ENCODE measurements at places on chromosomes 12 and 14. TPM values are rescaled to one million over a fixed set of nuclear protein-coding genes. Genes with fewer than 3 reads are reported as not detected.

The GLIPR1L1 gene
- total RNA-seq, result not detected

The NCAPD2 gene
- 41.5 TPM for total RNA-seq

The LRP1-AS gene
- not detected for total RNA-seq

The ATXN7L3B gene
- total RNA-seq, result 40.9 TPM

The GPATCH2L gene
- 107 TPM for total RNA-seq

- no peak for DNase-seq
Measured at GRCh38 chr14:84826294-84826693, 703.6 kb upstream of the FLRT2 start.

DNA sequence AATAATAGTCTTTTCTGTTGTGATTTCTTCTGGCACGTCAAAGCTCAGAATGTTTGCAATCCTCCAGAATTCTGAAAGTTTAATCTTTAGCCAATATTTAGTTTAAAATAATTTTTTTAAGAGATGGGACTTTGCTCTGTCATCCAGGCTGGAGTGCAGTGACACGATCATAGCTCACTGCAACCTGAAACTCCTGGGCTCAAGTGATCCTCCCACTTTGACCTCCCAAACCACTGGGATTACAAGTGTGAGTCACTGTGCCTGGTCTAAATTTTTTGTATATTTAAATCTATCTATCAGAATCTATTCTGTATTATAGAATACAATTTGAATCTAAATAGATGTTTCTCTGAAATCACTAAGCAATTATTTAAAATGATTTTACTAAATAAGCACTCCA, 572.7 kb downstream of the VRK1 start:
- DNase-seq, result no peak

DNA sequence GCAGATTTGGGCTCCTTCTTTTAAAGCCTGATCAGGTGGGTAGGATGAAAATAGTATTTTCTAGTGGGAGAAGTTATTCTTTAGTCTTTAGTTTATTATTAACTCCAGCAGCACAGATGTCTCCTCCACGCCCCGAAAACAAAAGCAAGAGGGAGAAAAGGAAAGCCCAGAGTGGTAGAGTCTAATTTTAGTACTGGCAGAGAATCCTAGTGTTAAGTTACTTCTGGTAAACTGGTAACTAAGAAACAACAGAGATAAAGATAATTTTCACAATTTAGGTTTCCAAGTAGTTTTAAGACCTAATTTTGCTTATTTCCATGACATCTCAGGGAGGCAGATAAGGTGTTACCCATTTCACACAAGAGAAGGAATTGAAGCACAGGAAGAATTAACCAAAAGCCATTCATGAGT, 16.3 kb downstream of the ATP5MC2 start:
- no peak for DNase-seq

- no peak for DNase-seq
Measured at GRCh38 chr12:98274430-98275130, 240.8 kb upstream of the TMPO start.

DNA sequence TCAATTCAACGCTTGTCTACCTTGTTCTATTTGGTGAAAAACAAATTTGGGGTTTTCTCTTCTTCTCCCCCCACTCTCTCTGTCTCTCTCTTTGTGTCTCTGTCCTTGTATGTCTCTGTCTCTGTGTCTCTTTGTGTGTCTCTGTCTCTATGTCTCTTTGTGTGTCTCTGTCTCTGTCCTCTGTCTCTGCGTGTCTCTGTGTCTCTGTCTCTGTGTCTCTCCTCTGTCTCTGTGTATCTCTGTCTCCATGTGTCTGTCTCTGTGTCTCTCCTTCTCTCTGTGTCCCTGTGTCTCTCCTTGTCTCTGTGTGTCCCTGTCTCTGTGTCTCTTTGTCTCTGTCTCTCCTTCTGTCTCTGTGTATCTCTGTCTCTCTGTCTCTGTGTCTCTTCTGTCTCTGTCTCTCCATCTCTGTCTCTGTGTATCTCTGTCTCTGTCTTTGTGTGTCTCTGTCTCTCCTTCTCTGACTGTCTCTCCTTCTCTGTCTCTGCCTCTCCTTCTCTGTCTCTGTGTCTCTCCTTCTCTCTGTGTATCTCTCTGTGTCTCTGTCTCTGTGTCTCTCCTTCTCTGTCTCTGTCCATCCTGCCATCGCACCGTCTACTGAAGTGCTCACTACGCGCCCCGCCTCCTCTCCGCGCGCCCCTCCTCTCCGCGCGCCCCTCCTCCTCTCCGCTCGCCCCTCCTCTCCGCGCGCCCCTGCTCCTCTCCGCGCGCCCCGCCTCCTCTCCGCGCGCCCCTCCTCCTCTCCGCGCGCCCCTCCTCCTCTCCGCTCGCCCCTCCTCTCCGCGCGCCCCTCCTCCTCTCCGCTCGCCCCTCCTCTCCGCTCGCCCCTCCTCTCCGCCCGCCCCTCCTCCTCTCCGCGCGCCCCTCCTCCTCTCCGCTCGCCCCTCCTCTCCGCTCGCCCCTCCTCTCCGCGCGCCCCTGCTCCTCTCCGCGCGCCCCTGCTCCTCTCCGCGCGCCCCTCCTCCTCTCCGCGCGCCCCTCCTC, 12.8 kb downstream of the LRCOL1 start:
- peak; percentile 54 for DNase-seq

DNA sequence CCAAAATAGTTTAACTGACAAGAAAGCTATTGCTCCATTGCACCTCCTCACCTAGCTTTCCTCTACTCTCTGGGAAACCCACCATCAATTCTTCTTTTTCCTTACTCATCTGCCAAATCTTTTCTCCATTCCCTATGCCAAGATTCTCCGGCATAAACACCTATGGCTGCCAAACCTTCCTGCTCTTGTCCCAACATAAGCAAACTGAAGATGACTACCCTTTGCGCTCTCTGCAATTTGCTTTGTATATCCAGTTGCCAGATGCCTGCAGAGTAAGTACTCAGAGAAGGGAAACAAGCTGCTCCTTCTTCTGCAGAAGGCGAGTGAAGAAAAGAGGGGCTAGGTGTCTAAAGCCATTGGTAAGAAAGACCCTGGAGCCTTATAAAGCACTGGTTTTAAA, 11.5 kb downstream of the PTGER2 start:
- no peak for DNase-seq

DNA sequence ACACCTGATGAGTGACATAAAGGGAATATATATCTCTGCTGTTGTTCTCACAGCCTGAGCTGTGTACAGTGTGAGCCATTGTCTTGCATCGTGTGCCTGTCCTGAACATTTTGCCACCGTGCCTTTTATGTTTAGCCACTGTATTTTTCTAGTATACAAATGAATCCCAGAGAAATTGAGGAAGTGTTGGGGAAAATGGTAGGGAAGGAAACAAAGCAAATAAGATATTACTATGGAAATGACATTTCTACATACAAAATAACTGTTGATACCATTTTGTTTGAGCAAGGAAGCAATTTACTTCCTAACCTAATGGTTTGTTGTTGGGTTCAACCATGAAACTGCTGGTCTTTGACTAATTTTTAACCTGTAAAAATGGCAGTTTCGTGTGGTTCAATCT, 5.5 kb downstream of the PSMA6 start:
- DNase-seq, result no peak

- no peak for DNase-seq
Measured at GRCh38 chr12:6049992-6050391, 74.5 kb downstream of the VWF start.

Measured in hematopoietic multipotent progenitor cell (in vitro differentiated cells).